ENCODE measurements at places on chromosomes 16 and 17. TPM values are rescaled to one million over a fixed set of nuclear protein-coding genes. Genes with fewer than 3 reads are reported as not detected.
A peak's percentile ranks its signal among the peaks of the same experiment; 100 is the strongest.

DNA sequence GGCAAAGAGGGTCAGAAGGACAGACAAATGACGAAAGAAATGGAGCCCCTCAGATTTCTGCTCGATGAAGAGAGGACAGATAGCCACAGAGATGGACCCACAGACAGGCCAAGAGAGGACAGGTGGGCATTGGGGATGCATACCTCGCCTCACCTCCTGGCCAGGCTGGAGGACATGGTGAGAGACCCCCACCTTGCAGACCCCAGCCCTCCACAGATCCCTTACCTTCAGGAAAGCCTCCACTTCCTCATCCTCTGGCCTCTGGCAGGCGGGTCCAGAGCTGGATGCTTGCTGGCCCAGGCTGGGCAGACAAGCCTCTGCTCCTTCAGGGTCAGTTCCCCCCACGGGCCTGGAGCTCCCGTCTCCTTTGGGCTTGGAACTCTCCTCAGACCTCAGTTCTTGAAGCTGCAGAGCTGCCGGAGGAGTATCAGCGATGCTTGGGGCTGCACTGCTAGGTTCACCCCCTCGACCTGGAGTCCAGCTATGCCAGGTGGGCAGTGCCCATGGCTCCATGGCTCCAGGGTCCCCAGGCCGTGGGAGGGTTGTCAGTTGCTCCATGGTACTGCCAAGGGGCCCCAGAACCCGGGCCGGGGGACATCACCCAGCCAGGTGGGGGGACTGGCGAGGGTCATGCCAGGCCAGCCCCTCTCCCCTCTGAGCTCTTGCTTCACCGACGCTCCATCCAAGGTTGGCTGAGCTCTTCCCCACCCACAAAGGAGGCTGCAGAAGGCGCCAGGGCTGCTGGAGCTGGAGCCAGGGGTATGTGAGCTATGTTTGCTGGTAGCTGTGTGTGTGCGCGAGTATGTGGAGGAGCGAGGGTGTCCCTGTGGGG lies 1.0 kb downstream of the TSPOAP1 start:
- peak; percentile 42 for DNase-seq

The DBNDD1 gene
- total RNA-seq: 1.2 TPM

DNA sequence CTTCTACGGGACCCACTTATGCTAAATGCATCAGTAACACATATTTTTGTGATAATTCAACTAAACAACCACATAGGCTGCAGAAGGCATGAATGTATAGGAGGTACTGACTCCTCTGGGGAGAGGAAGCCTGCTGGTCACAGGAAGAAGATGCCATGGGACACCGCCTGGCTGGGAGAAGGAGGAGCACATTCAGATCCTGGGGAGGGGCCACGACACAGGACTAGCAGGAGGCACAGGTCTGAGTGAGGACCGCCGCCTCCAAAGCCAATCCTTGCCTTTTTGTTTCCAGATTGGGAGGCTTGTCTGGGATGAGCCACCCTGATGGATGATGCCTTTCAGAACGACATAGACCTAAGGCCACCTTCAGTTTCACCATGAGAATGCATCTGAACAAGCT lies 34.6 kb downstream of the MBTPS1 start:
- DNase-seq: no peak

The NEUROD2 gene
- total RNA-seq: not detected

DNA sequence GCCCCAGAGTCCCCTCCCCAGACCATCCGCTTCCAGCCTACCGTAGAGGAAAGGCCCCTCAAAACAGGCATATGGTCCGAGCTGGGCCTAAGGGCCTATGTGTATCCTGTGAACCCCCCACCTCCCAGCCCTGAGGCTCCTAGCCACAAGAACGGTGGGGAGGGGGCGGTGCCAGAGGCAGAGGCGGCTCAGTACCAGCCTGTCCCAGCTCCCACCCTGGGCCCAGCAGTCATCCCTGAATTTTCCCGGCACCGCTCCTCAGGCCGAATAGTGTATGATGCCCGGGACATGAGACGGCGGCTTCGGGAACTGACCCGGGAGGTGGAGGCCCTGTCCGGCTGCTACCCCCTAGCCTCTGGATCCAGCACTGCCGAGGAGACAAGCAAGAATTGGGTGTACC lies 1.1 kb downstream of the SPEM1 start:
- no peak for DNase-seq

Data from activated T-cell treated with anti-CD3 and anti-CD28 coated beads, Interleukin-2, amount 50 U/mL, for 4 hours (primary cell).